Fibroblast of lung (primary cell): ENCODE measurements at places on chromosomes 2 and 18. TPM values are rescaled to one million over a fixed set of nuclear protein-coding genes. Genes with fewer than 3 reads are reported as not detected.
A peak's percentile ranks its signal among the peaks of the same experiment; 100 is the strongest.

DNA sequence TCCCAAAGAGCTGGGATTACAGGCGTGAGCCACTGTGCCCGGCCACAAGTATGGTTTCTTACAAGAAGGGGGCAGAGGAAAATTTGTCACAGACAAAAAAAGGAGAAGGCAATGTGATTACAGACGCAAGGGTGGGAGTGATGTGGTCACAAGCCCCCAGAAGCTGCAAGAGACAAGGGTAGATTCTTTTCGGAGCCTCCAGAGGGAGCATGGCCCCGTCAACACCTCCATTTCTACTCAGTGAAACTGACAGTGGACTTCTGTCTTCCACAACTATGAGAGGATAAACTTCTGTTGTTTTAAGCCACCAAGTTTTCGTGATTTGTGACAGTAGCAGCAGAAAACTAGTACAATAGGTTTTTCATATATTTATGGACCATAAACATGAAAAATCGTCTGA, 2.1 kb upstream of the TCF7L1 start:
- H3K36me3 ChIP-seq, result no peaks in the 10 kb centered on the region
- no peaks in the 10 kb centered on the region for H3K27me3 ChIP-seq
- H3K4me3 ChIP-seq, result no peak overlapping the region
- DNase-seq, result peak; percentile 55

GRCh38 chr2:9941196-9941995, 10.1 kb upstream of the GRHL1 start:
- no peaks in the 10 kb centered on the region for H3K36me3 ChIP-seq
- peaks cover 2% of the 10 kb centered on the region for H3K4me1 ChIP-seq
- H3K27ac ChIP-seq, result no peak overlapping the region
- no peak overlapping the region for H3K4me3 ChIP-seq

DNA sequence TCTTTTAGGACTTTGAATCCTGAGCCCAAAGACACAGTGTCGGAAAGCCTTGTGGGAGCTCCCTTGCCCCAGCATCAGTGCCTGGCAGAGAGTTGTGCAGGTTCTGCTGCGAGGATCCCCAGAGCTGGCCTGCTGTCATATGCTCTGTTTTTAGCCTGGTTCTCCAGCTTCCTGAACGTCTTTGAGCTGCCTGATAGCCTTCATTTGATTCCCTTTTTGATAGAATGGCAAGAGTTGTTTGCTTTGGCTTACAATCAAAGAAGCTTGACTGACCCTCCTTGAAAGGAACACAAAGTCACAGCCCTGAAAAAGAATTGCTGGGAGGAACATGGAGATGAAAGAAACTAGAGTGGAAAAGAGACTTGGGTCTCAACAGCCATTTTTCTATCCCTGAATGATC, 95.4 kb downstream of the C1QL2 start:
- no peaks in the 10 kb centered on the region for H3K4me1 ChIP-seq
- no peak for DNase-seq
- H3K36me3 ChIP-seq, result no peaks in the 10 kb centered on the region

GRCh38 chr2:221203856-221204255, 368.2 kb downstream of the EPHA4 start:
- H3K4me1 ChIP-seq, result no peaks in the 10 kb centered on the region
- no peak overlapping the region for H3K4me3 ChIP-seq
- H3K27ac ChIP-seq, result no peak overlapping the region
- no peaks in the 10 kb centered on the region for H3K27me3 ChIP-seq

- H3K36me3 ChIP-seq, result no peaks in the 10 kb centered on the region
- H3K4me1 ChIP-seq, result no peaks in the 10 kb centered on the region
- no peak overlapping the region for H3K27ac ChIP-seq
- no peak overlapping the region for H3K4me3 ChIP-seq
Observed at GRCh38 chr2:66421612-66422011, 13.3 kb upstream of the MEIS1 start.

Gene TMEM163
- polyA plus RNA-seq, result 0.03 TPM in 1 of 2 replicates, not detected in the other

Gene COL3A1
- 519 and 2,255 TPM in 2 replicates for polyA plus RNA-seq

GRCh38 chr2:160838147-160838546, 322.1 kb upstream of the TANK start:
- H3K27me3 ChIP-seq, result no peaks in the 10 kb centered on the region
- H3K4me1 ChIP-seq, result peaks cover 9% of the 10 kb centered on the region
- no peak overlapping the region for H3K27ac ChIP-seq
- H3K36me3 ChIP-seq, result no peaks in the 10 kb centered on the region
- DNase-seq, result no peak
- H3K4me3 ChIP-seq, result no peak overlapping the region

DNA sequence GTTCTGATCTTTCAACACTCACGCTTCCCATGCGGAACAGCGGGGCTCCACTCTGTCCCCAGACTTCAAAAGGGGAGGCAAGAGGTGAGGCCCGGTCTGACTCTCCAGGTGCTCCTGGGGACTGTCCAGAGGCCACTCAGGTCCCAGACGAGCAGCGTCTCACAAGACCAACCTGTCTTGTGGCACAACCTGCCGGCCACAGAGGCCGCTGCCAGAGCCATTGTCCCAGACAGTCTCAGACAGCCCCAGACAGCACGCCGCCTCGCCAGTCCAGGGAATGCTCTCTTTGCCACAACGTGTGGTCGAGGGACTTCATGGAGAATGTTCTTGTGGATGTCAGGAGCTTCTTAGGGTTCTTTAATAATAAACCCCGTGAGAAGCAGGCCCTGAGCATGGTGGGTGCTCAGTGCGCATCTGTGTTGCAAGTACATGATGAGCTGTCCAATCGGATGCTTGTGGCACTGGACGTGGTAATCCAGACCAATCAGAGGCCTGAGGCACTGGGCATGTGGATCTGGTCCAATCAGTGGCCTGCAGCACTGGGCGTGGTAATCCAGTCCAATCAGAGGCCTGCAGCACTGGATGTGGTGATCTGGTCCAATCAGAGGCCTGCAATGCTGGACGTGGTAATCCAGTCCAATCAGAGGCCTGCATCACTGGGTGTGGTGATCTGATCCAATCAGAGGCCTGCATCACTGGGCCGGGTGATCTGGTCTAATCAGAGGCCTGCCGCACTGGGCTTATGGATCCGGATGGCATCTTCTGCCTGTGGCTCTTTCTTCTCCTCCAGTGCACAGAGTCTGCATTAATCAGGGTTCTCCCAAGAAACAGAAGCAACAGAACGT, 76.4 kb downstream of the TMEM18 start:
- DNase-seq, result no peak
- no peaks in the 10 kb centered on the region for H3K27me3 ChIP-seq
- no peaks in the 10 kb centered on the region for H3K4me1 ChIP-seq
- no peak overlapping the region for H3K27ac ChIP-seq
- no peaks in the 10 kb centered on the region for H3K36me3 ChIP-seq
- H3K4me3 ChIP-seq, result no peak overlapping the region
